ENCODE measurements at places on chromosomes 3 and 15.
A peak's percentile ranks its signal among the peaks of the same experiment; 100 is the strongest.

DNA sequence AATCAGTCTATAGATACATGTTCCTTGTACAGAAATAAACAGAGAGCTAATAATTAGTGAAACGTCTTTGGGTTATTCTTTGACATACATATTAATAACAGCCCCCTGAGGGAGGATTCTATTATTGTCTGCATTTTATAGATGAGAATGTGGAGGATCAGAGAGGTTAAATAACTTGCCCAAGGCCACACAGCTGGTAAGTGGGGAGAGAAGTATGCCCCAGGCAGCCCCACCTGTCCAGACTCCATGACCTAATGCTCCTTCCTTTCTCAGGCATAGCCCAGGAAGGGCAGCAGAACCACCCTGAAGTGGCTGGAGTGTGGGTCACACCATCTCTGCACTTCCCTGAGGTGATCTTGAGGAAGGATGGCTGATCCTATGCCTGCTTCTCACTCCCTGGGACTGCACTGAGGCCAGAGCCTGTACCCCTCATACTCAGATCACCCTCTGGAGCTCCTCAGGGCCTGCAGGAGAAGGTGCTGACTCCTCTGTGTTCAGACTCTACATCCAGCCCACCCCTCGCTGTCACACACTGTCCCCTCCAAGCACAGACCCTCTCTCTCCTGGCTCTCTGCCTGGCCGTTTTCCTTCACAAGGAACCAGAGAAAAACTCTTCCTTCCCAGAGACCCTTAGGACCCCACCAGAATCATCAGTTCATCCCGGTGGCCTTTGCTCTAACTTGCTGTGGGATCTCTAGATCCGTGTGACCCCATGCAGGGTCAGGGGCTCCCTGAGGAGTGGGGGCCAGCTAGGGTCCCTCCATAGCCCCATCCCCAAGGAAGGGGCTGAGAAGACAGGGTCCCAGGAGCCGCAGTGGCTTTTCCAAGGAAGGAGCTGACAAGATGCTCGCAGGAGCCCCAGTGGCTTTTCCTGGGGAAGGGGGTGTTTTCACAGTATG, 4.4 kb upstream of the HHATL start:
- DNase-seq = no peak

- DNase-seq = no peak
These were observed 1.7 kb upstream of the SLC2A2 start for GRCh38 chr3:171028025-171028778.

- peak; percentile 29 for DNase-seq
These were observed at the start of gene CHST14 for GRCh38 chr15:40470423-40471104. CHST14 (plus strand) TSS chr15:40470984; CDS start chr15:40471214, 230 bp downstream.

DNA sequence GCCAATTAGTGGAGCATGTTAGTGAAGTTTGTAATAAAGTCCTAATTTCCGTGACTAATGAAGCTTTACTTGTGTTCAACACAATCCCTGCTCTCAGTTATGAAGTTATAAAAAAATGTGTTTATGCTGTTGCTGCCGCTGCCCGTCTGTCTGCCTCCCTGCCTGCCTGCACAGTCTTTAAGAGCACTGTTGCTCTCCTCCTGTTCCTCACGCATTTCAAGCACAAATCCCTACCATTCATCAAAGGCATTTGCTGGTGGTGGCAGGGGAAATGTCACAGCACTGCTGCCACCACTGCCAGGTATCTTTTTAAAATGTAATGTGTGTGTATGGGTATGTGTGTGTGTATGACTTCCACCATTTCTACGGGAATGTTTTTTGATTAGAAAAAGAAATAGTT, 58.8 kb downstream of the CACNA1D start:
- DNase-seq = no peak

GRCh38 chr3:16999871-17000270, 115.1 kb downstream of the PLCL2 start:
- no peak for DNase-seq

DNA sequence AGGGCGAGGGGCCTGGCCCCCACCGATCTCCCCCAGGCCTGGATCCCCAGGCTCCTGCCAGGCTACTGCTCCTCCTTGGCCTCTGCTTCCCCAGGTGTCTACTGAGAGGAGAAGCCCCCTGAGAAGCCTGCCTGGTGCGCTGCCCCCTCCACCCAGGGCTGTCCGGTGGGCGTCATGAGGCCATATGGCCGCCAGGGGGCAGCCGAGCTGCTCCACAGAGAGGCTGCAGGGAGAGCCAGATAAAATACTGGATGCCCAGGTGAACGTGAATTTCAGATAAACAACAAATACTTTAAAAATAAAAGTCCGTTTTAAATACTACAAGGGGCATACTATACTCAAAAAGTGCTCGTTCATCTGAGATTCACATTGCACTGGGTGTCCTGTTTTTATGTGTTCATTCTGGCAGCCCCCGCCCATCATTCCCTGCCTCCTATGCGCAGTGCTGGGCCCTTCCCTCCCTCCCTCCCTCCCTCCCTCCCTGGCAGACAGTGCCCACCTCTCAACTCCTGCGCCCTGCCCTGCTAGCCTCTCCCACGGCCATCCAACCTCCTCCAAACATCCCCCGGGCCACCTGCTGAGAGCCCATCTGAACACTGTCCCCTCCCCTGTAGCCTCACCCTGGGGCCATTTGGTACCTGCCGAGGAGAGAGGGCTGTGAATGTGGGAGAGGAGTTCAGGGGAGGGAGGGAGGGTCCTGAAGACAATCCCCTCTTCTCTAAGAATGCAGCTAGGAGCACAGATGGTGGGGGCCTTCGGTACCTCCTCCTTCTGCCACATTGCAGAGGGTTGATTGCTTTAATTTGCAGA, 29.6 kb downstream of the PSTPIP1 start:
- peak; percentile 43 for DNase-seq

GRCh38 chr3:126132751-126133511, 47.5 kb downstream of the ALDH1L1 start:
- DNase-seq = no peak

DNA sequence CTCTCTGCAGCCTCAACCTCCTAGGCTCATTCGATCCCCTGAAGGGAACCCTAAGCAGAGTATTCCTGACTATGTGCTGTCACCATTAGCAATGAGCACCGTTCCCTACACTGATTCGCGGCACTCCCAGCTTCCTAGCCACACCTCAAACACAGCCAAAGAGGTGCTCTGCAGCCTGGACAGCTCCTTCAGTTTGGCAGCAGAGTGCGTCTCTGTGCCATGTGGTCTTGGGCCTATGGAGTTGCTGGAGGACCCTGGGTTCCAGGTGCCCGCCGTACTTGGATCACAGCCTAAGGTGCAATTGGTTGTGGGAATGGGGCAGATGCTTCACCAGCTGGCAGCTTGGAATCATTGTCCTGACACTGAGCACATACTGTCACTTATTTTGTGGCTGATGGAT, 17.3 kb upstream of the IL12A start:
- no peak for DNase-seq

DNA sequence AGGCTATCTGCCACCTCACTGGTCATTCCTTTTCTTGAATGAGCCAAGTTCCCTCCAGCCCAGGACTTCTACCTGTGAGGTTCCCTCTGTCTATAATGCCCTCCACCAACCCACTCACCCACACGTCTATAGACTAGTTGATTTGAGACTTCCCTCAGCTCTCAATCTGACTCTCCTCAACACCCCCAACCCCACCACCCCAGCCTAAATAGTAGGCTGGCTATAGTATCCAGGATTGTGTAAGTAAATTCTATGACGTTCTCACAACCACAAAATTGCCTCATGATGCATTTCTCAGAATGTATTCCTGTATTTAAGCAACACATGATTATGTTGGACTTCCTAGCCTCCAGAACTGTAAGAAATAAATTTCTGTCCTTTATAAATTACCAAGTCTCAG, 2.2 kb downstream of the PLSCR1 start:
- DNase-seq = no peak

GRCh38 chr15:82699726-82700125, 9.9 kb downstream of the AP3B2 start:
- DNase-seq = no peak

DNA sequence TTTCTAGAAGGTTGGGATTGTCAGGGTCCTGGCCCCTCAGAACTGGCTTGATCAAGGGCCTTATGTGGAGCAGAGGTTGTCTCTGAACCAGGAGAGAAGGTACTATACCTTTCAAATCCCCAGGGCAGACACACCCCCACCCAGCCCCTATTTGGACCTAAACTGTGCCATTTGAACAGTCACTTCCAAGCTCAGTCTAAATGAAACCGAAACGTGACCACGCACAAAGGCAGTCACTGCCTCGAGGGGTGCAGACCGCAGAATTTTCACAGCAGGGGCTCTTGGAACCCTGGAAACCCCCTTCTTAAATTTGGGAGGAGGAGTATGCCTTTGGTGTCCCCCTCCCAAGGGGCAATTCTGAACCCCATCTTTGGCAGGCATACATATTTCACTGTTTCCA, 53.7 kb downstream of the GRIP2 start:
- no peak for DNase-seq

DNA sequence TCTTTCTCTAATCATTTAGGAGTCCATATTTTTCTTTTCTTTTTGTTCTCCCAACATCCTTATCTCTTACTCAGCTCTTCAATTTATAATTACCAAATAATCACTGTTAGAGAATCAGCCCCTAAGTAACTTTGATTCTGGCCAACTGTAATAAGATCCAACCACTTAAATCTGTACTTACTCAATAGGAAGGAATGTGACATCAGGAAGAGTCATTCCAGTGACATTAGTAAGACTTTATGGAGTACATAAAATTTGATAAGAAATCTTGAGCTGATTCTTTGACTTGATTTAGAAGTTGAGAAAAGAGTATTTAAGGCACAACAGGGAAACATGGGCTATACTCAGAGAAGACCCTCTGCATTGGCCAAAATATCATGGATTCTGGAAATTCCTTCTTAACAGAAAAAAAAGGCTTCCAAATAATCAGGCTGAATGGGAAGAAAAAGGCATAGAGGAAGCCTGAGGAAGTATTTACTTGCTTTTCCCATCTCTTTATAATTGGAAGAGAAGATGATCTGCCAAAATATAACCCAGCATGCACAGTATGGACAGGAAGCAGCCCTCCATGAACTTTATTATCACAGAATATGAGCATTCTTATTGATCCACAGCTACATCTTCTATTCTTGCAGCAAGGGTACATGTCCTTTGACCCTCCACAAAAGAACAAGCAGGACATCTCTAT, 289.7 kb upstream of the TPRG1 start:
- DNase-seq = no peak

DNA sequence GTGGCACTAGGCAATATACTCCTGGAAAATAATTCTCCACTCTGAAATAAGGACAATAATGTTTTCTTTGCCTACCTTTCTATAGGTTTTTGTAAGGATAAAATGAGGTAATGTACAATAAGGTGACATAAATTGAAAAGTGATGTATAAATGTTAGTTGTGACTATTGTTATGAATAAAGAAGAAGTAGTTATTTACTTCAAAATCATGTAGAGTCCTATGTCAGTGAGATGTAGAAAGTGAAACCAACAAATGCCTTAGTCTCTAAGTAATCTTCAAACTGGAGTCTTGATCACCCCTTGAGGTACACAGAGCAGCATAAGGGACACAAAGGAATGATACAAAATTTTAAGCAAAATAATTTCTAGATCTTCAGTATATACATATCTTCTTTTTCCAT, 60.3 kb upstream of the TP63 start:
- DNase-seq = no peak

DNA sequence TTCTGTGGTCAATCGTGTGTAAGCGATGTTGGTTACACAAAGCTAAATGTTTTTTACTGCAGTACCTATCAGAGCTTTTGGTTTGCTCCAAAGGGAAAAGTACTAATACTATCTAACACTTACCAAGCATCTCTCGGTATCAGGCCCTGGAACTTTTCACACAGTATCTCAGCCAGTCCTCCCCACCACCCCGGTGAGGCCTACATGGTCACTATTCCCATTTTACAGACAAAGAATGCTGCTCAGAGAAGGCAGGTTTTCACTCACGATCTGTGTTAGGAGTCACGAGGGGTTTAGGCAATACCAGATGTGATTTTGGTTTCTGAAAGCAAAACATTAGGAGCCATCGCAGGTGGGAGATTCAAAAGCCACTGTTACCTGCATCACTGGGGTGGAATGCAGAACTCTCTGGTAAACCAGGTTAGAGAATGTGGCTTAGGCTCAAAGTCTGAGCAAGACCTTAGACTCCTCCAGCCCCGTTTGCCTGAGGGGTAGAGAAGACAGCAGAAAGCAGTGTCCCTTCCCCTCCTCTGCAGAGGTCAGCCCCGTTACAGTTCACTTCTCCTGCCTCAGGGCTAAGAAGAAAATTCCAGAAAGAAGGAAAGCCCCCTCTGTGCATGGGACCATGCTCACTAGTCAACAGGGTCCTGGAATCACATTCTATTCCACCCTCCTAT, 57.2 kb downstream of the XXYLT1 start:
- no peak for DNase-seq

GRCh38 chr3:44930911-44931310, 45.1 kb downstream of the ZDHHC3 start:
- DNase-seq = no peak

- DNase-seq = no peak
These were observed 13.3 kb downstream of the ABHD2 start for GRCh38 chr15:89101302-89102193.

GRCh38 chr3:14795996-14796395, 22.8 kb upstream of the FGD5 start:
- no peak for DNase-seq

DNA sequence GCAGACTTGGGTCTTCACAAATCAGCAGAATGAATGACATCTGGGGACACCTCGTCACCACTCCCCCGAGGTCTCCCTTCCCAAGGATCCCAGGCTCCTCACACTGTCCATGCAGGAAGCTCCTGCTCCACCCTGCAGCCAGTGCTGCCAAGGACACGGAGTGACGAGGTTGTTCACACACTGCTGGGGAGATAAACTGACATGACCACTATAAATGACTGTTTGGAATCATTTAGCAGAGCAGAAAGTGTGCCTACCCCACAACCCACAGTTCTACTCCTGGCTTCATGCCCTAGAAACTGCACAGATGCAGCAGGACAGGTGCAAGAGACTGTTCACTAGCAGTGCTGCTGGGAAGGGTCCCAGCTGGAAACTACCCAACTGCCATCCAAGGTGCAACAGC, 19.7 kb upstream of the PRSS50 start:
- DNase-seq = no peak

DNA sequence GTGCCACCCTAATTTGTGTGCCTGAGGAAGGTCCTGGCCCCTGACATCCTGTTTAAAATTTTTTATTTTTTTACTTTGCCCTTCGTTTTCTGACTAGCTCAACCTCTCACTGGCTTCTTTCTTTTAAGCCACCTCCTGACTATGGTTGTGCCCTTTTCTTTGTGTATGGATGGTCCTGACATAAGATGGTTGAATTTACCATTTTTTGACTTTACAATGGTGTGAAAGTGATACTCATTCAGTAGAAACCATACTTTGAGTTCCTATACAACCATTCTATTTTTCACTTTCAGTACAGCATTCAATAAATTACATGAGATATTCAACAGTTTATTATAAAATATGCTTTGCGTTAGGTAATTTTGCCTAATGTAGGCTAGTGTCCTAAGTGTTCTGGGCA, 74.3 kb upstream of the PTX3 start:
- DNase-seq = no peak

GRCh38 chr15:65940618-65940909, 71.3 kb downstream of the RAB11A start:
- no peak for DNase-seq

DNA sequence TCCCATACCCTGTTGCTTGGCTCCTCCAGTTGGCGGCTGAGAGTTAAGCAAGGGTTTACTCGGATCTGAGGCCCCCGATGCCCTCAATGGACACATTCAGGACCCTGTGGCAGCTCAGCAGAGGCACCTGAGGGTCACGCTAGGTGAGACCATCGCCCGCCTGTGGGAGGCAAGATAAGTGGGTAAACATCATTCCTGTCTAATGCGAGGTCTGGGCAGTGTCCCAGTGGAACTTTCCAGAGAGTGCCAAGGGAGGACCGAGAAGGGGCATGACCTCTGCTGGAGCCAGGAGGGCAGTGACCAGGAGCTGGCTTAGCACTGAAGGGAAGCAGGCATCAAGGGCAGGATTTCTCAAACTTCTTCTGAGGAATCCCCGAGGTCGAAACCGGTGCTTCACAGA, 65.4 kb upstream of the SEC61A1 start:
- no peak for DNase-seq
